A549 (cell line): ENCODE measurements at places on chromosomes 5 and 9.

DNA sequence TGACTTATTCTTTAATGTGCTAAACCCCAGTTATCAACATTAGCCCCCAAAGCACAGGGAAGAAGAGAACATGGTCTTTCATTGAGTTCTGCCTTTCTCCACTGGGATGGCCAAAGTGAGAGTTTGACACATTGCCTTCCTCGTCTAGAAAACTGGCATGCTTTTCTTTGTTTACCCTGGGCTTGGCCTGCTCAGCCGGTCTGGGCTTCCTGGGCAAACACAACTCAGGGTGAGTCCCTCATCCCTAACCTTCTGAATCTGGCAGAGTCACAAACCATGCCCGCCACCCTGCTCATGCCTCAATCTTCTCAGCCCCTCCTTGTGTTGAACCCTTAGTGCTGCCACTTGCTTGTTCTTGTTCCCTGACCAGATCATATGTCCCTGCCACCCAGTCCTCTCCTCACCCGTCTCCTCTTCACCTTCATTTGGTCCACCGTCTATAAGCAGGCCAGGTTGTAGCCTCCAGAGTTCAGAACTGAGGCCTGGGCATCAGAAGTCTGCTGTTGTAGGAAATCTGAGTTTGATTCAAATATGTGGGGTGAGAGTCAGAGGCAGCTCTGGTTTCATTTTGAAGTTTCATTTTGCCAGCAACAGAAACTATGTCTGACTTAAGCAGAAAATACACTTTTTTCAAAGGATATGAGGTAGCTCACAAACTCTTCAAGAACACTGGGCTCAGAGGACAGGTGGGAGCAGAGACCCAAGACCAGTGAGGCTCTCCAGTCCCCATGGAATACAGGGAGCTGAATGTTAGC lies 217.6 kb downstream of the NDUFS4 start:
- DNase-seq, result no peak

DNA sequence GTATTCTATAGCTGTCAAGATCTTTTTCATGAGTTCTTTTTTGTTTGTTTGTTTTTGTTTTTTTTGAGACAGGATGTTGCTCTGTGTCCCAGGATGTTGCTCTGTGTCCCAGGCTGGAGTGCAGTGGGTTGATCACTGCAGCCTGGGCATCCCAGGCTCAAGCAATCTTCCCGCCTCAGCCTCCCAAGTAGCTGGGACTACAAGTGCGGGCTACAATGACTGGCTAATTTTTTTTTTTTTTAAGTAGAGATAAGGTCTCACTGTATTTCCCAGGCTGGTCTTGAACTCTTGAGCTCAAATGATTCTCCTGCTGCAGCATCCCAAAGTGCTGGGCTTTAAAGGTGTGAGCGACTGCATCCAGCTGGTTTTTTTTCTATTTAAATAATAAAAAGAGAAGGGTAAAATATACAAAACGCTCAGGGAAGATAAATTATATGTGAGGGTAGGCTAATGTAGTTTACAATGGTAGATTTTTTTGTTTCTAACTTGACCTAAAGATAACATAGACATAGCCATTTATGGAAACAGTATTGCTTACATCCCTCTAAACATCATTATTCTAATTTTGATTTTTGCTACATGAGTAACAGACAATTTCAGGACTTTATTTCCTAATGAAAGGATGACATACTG lies 21.9 kb downstream of the ERBIN start:
- no peak for DNase-seq

- no peak for DNase-seq
Observed at GRCh38 chr5:153905219-153905618, 133.5 kb downstream of the FAM114A2 start.

DNA sequence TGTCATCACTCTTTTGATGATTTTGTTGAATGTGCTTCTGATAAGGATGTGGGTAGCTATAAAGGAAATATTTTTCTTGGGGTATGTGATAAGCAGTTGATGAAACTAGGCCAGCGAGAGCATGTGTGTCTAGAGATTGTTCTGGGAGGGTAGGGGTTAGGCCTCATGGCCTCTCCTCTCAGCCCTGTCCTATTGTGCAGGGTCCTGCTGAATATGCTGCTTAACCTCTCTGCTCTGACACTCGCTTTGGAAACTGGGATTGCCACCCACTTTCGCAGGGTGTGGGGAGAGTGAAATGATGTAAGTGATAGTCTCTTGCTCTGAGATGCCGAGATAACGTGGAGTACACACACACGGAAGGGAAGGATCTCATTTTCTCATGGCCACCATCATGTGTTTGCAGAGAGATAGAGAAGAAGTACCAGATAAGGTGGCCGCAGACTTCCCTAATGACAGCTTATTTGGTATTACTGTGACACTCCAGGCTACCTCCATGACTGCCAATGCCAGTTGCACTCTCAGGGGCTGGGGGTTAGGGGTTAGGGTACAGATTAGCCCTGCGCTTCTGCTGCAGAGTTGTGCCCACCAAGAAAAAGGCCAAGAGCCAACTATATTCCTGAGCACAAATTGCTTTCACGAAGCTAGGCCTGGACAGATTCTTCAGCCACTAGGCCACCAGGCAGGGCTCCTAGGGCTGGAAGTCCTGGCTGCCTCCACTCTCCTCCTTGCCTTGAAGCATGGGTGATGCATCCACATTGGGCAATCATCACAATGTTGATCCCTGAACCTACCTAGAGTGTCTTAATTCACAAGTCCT lies 25.2 kb upstream of the TNFAIP8 start:
- DNase-seq, result no peak

DNA sequence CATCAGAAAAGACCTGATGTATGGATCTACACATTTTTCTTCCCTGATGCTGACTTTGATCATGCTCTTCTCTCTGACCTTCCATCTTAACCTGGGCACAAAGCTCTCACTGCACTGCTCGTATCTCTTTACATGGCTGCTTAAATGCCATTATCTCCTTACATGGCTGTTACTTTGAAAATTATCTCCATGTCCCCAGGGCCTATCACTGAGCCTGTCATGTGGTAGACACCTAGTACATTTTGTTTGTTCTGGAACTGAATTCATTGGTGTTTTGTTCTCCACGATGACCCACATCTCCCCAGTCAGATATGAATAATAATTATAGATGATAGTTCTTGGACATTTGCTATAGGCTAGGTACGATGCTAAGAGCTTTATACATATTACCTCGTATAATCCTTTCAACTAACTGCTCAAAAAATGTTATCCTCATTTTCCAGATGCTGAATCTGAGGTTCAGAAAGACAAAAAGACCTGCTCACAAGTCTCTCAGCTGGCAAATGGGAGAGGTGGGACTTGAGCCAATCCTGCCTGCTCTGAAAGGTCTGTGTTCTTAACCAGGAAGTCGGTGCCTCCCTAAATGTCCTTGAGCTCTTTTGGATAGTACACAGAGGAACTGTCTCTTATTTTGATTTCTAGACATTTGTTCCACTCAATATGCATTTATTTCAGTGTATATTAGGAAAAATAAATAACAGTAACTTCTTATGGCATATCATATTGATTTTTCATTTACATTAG lies 9.8 kb upstream of the CPEB4 start:
- no peak for DNase-seq

- DNase-seq, result peak; percentile 73
Observed at GRCh38 chr9:93302586-93303257, 118.8 kb downstream of the WNK2 start.

- DNase-seq, result no peak
Observed at GRCh38 chr5:14102666-14103065, 40.5 kb upstream of the TRIO start.

DNA sequence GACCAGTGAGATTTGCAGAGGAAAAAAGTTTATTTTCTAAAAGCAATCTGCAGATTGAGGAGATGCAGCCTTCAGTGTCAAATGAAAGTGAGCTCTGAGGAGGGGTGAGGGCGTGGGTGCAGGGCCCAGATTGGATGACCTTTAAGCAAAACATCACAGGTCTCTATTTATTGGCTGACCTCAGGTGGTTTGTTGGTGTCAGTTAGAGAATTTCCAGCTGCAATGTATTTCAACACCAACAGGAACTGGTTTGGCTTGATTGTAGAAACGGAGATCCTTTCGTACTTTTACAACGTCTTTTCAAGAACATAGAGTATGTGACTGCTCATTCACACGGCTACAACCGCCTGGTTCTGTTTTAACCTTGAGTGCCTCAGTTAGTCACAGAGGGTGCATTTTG lies 1069.1 kb downstream of the EFNA5 start:
- no peak for DNase-seq

DNA sequence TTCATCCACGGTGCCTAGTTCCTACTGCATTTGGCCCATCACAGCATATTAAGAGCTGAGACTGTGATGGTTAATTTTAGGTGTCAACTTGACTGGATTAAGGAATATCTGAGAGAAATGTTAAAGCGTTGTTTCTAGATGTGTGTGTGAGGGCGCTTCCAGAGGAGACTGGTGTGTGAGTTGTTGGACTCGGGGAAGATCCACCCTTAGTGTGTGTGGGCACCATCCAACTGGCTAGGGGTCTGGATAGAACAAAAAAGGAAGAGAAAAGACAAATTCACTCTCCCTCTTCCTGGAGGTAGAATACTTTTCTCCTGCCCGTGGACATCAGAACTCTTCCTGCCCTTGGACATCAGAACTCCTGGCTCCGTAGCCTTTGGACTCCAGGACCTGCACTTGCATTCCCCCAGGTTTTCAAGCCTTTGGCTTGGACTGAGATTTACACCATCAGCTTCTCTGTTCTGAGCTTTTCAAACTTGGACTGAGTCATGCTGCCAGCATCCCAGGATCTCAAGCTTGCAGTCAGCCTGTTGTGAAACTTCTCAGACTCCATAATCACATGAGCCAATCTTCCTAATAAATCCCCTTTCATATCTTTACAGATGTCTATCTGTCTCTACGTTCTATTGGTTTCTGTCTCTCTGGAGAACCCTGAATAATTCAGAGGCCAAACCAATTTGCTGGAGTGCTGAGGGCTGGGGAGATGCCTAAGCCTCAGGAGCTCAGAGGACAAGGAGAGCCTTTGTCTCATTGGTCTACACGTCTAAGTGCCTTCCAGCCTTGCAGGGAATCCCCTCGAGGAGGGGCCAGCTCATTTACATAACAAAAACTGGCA lies 164.5 kb downstream of the DCP2 start:
- DNase-seq, result no peak

DNA sequence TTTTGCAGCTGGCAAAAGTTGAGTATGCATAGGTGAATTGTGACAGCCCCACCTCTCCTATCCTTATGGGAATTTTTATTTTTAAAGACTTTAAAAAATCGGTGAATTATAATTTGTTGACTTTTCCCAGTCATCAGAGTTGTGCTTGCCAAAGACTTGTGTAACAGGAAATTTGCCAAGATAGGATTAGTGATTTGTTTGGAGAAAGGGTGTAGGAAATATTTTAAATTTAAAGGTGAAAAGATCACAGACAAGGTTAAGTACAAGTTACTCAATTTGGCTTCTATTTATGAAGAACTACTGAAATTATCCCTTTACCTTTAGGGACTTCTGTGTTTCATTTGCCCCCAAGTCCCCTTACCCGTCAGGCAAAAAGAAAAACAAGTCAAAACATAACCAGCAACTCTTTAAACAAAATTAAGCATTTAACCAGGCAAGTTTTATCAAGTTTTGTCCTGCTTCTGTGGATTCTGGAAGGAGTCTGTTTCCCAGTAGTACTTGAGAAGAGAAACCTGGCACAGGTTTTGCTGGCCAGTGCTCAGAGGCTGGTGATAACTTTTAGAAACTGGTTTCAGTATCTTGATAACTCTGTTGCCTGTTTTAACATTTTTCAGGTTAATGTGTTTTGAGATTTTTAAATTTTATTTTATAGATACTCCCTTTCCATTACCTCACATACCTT lies 285.4 kb downstream of the MAST4 start:
- no peak for DNase-seq

DNA sequence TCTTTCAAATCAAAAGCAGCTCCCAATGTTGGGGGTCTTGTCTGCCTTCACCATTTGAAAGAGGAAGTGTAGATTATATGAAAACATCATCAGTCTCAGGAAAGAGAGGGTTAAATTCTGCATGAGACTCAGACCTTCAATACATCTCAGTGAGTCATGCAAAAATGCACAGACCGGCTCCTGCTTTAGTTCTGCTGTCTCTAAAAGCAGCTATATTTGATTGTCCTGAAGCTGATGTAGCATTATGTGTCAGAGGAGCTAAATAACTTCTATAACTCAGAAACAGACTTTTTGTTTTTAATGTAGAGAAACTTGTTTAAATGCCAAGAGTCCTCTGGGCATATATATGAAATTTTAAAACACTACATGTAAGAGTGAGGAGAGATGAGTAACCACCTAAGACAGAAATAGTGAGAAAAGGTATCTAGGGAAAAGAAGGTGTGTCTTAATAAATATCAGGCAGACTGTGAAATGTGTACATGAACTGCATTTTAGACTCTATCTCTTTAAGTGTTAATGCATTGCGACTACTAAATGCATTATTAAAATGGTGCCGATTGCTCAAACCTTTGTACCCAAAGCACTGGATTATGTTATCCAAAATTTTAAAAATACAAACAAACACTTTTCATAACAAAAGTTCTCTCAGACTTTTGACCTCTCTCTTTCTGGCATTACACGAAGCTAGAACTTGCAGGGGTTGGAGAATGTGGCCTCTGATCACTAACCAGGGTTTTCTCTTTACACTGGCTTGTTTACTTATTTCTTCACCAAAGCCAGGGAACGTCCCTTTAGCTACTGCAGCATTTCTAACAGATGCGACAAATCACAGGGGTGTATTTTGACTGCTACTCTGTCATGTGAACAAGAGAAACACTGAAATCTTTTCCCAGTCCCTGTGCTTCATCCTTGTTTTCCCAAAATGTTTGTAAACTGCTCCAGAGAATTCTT lies 302.3 kb downstream of the ARL15 start:
- DNase-seq, result peak; percentile 73

DNA sequence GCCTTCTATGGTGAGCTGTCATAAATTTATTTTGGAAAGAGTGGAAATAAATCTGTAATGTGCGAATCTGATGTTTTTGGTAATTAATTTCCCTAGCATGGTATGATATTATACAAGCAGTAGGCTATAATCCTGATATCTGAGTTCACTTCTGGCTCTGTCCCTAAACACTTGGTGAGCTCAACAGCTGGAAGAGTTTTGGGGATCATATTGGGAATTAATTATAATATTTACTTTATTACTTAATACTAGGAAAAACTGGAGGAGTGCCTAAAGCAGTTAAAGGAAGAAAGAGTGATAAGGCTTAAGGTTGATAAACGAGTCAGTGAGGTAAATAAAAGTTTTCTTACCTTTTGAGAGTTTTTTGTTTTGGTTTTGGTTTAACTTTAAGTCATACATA lies 26.8 kb downstream of the CEP78 start:
- DNase-seq, result no peak

DNA sequence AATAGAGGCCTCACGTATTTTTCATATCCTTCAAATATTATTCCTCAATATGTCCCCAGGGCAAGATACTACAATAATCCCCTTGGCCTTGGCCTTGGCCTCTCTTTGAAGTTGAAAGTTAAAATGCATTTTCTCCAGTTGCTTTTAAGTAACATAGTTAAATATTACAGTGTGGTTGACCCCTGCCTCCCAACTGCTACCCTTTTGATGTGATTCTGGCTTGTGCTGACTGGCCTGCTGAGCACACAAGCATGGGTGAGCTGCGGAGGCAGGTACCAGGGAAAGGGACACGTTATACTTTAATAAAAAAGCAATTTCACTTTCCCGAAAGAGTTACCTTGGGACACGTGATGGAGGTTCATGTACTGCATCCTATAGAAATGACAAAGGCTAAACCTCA lies 17.9 kb upstream of the TMEM252 start:
- no peak for DNase-seq
